ENCODE measurements at places on chromosomes 11 and 22.

- peak; percentile 55 for DNase-seq
Measured at GRCh38 chr11:70470127-70470526, 71.8 kb downstream of the CTTN start.

- DNase-seq, result peak; percentile 84
Measured at GRCh38 chr11:74749127-74749964, 697 bp downstream of the RNF169 start.

DNA sequence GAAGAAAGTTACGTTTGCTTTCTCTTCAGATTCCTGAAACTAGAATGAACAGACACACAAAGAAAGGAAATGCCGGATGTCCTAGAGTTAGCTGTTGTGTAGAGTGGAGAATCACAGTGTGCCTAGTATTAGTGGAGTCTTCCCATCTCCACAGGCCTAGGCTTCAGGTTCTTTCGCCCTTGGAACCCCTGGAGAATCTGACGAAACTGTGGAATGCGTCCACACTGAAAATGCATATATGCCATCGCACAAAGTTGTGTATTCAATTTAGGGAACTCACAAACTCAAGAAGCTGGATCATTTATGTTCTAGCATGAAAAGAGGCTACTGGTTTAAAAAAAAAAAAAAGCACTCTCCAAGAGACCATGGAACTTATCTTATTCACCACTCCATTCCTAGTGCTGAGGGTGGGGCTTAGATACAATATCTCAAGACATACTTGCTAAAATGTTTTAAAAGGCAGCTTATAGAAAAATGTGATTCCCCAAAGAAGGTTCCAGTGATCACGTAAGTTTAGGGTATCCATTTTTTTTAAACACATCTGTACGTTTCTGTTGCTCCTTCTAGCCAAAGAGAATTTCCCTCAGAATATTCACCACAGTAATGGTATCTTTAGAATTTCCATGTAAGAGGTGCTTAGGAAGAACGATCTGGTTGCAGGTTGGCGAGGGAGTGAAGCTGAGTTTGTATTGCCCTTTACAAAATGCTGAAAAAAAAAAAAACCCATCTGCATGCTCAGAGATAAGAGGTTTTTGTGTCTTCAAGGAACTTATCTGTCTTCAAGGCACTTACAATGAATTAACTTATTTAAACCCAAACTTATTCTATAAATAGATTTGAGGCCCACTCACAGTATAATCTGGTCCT is 20.0 kb downstream of the MAML2 start:
- no peak for DNase-seq

DNA sequence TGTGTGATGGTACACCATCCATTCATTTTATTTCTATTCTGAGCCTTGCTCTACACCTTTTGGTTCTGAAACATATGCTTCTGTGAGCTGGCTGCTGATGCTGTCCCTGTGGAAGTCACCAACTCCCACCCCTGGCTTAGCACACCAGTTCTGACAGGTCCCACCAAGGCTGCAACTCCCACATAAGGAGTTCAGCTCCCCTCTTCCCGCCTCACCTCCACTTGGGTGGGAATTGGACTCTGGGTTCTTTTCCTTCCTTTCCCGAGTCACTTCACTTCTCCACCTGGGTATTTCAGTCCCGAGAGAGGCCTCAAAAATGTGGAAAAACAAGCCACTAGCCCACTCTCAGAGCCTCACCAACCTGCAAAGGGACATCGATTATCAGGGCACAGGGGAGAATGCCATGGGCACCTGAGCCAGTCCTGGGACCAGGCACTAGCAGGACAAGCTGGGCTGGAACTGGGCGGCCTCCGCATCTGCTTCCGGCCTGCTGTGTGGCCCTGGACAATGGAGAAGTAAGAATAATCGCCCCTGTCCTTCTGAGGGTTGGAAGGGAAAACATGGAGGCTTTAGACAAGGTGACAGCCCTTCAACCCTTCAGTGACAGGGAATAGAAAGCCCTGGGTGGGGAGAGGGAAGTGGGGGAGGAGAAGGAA is 80.1 kb downstream of the IGLL1 start:
- DNase-seq, result no peak

- DNase-seq, result no peak
Measured at GRCh38 chr11:6482441-6482840, 1.1 kb downstream of the TIMM10B start.

Data from cardiac septum (tissue), 1 donor.